Posterior cingulate gyrus (tissue), 11 donors: ENCODE measurements at places on chromosomes 2 and 18.

GRCh38 chr2:165462443-165462842, 7.1 kb upstream of the CSRNP3 start:
- no peak for DNase-seq

DNA sequence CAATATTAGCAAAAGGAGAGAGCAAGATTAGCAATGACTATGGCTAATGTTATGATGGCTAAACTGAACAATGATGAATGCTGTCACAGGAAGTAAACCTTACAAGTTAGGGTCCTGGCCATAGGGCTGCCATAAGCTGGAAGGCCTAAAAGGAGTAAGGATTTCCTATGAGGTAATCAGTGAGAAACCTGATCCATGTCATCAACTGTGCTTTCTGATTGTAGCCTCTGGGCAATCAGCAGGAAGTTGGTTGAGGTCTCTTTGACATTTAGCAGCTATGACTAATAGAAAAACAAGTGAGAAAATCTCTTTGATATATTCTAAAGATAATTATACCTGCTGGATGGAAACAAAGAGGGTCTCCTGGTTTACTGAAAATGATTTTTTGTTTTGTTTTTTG, 193.0 kb downstream of the RAB3GAP1 start:
- DNase-seq: no peak

DNA sequence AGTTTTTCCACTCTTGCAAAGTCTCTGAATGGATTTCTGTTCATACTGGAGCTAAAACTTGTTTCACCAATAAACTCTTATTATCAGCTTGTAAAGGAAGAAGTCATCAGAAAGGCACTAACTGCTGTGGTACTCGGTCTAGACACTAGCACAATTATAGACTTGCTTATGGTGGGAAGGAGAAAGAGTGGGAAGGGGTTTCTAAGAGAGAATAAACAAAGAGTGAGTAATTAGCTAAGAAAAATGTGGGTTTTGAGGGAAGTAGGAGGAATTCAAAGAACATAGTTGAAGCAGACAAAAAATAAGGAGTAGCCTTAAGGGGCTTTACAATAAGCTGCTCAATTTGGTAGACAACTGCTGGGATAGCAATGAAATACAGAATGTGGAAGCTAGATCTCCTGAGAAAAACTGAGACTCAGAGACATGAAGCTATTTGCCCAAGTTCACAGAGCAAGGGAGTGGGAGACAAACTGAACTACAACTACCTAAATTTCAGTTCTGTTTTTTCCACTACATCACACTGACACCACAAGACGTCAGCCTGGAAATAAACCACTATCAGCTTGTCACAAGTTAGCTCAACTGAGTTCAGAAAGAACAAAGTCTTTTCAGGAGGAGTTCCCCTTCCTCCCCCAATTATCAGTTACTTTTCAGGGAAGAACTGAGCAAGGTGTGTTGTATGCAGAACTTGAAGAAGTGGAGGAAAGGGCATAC, 59.7 kb downstream of the MAP4K3 start:
- no peak for DNase-seq

GRCh38 chr2:96826546-96827278, 10.6 kb downstream of the CNNM3 start:
- DNase-seq: no peak

GRCh38 chr2:109421101-109421500, 192.7 kb downstream of the SEPTIN10 start:
- DNase-seq: no peak

- DNase-seq: peak; percentile 83
These were observed 41.4 kb upstream of the AKAIN1 start for GRCh38 chr18:5238371-5238976.

- peak; percentile 59 for DNase-seq
These were observed 214.8 kb downstream of the IKZF2 start for GRCh38 chr2:212936572-212936971.

GRCh38 chr2:149042881-149043280, 4.4 kb downstream of the LYPD6B start:
- no peak for DNase-seq

GRCh38 chr2:102619414-102620319, at the start of gene SLC9A2:
Gene SLC9A2, plus strand, starts transcription at chr2:102619553. Its CDS starts 296 bp downstream, at chr2:102619849.
- peak; percentile 76 for DNase-seq

GRCh38 chr2:219297766-219298456, 11.3 kb downstream of the PTPRN start:
- DNase-seq: no peak

DNA sequence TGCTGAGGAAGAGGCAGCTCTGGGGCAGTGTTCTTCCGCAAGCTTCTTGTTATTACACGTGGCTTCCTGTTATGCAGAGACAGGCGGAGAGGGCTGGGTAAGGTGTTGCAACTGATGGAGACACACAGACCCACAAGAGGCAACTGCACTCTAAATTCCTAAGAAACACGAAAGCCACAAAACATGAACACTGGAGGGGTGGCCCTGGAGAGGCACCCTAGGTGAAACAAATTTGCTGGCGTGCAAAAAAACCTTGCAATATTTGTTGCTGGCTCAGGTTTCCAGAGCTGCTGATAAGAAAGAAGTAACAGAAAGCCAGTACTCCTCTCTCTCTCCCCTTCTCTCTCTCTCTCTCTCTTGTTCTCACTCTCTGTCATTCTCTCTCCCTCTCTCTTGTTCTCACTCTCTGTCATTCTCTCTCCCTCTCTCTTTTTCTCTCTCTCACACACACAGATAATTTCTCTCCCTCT, 31.8 kb downstream of the ARHGAP25 start:
- no peak for DNase-seq

DNA sequence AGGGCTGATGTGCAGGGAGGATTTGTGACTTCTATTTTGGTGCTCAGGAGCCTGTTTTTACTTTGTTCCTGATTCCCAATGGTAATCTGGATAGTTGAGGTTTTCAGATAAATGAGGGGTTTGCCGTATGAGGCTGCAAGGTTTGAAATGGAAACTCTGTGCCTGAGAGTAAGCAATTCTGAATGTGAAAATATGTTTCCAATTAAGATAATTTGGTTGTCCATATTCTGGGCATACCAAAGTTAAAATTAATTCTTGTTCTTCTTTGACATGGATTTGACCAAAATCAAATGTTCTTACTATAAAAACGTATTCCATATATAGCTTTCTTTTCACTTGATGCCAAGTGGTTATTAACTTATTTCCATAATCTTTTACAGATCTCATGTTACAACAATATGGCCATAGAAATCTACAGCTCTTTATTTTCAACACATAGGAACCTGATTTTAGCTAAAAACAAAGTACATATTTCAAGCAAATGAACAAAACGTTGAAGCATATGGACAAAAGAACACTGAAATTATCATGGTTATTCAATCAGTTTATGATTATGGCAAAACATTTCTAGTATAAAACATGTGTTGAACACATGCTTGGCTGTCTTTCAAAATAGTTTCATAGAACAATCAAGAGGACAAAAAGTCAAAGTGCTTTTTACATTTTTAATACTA, 63.4 kb upstream of the ARHGAP28 start:
- DNase-seq: no peak

- DNase-seq: no peak
These were observed 129.8 kb upstream of the RAB6C start for GRCh38 chr2:129849559-129850160.

- no peak for DNase-seq
These were observed 127.7 kb downstream of the RAPGEF4 start for GRCh38 chr2:172863341-172863740.

GRCh38 chr2:204074456-204074855, 137.9 kb downstream of the ICOS start:
- DNase-seq: no peak

DNA sequence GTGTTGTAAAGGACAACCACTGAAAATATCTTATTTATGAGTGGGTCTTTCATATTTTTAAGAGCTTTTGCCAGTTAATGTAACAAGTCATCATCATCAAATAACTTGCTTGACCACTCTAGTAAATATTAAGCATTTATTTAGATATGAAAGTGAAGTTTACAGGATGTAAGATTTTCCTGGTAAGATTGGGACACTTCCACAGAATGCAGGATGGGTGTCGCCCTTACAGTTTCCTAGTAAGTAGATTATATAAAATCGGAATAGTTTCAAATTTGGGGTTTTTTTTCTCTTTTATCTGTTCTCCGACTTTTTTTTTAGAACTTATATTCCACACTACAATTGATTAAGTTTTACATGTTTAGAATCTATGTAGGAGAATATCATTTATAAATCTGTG, 14.8 kb upstream of the SLC40A1 start:
- no peak for DNase-seq

DNA sequence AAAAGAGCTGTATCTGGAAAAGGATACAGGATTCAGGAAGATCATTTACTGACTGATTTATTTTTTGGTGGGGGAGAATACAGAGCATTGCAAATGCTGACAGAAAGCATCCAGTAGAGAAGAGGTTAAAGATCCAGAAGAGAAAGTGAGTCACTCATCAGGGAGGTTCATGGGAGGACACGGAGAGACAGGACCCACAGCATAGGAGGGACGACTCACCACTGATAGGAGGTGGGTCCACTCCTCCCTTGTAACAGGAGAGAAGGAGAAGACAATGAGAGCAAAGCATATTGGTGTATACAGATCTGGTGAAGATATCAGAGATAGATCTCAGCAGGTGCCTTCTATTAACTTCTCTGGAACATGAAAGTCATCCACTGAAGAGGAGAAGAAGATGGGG, 142.4 kb upstream of the AQP4 start:
- no peak for DNase-seq

DNA sequence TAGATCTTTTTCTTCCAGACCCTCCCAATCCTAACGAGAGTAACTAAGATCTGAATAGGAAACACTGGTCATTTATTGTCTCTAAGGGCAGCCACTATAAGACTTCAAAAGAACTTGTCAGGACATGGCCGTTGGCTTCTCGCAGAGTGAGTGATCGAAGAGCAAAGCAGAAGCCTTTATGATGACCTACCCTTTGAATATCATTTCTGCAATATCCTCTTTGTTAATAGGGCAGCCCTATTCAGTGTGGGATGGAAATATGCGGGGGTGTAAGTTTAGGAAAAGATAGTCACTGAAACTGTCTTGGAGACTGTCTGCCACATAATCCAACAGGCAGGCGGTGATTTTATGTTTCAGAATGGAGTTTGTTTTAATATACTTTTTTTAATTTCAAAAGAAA, 70.9 kb downstream of the FBXO36 start:
- no peak for DNase-seq

- DNase-seq: no peak
These were observed 27.5 kb downstream of the CNRIP1 start for GRCh38 chr2:68292108-68292710.

DNA sequence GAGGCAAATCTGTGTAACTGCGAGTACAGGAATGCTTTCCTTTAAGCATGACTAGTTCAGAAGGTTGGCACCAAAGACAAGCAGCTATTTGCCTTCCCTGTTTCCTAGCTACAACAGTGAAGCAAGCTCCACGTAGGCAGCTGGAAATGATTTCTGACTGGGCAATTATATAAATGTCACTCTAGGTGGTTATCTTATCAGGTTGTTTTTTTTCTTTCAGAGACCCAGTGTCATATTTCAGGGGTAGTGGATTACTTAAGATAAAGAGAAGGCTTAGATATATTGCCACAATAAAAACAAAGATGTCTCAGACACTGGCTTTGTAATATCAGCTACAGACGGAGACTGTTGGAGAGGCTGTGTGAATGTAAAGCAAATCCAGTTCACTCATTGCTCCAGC, 748.9 kb upstream of the NXPH2 start:
- DNase-seq: no peak

GRCh38 chr2:46164529-46165301, 132.5 kb upstream of the EPAS1 start:
- peak; percentile 32 for DNase-seq

DNA sequence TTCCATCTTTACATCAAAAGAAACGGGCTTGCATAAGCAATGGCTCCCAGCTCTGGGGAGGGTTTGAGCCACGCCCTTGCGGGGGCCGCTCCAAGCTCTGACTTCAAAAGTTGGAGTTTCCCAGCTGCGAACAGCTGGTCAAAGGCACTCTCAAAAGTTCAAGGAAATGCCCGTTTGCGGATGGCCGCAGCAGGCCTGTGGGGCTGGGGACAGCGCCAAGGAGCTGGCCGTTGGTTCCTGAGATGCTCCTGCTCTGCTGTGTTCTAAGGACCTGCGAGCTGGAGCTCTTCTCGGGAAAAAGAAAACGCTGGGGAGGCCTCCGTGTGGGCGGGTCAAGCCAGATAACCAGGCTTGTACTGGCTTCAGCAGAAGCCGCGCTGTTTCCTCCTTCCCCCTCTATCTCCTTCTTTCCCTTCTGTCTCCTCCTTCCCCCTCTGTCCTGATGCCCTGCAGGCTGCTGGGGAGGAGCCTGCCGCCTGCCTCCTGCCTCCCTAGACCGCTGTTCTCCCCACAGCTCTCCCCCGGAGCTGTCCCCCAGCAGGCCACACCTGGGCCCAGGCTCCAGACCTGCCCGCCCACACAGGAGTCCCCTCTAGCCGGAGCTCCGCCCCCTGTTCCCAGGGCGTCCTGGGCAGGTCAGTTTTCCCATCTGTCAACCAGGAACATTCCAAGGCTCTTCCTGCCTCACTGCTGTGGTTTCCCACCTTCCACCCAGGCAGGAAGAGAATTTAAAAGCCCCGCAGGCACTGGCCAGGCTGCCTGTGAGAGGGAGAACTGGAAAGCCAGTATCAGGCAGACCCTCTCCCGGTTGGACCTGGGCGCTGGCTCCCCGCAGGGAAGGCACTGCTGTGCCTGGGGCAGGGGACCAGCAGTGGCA, 14.1 kb downstream of the KLF11 start:
- no peak for DNase-seq

- no peak for DNase-seq
These were observed 167.8 kb downstream of the CELF4 start for GRCh38 chr18:37397814-37398213.

DNA sequence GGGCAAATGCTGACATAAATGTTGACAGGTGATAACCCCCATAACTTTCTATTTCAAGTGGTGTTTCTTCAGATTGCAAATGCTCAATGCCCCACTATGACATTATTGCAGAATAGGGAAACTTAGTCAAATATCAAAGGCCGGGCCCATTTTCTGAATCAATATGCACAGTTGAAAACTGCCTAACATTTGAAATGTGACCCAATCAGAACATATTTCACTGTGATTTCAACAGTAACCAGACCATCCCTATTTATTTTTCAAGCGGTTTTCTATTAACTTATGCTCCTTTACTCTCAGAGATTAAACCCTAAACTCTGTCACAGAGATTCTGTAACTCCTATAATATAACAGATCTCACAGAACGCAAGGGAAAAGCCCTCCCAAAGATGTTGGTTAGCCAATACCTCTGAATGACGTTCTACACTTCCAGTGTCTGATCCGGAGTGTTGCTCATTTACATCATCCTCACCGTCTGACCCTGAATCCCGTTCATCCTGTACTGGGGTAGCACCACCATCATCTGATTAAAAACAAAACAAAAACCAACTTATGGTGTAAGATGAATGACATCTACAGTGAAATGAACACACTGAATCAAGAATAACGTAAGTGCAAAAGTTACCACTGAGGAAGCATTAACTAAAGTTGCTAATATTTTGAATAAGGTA, 2.9 kb downstream of the IWS1 start:
- no peak for DNase-seq
